Stimulated activated CD8-positive, alpha-beta memory T cell treated with anti-CD3 and anti-CD28 coated beads, Interleukin-4, amount 100 ng/mL, for 1 hour (primary cell): ENCODE measurements at places on chromosomes 4 and X.

DNA sequence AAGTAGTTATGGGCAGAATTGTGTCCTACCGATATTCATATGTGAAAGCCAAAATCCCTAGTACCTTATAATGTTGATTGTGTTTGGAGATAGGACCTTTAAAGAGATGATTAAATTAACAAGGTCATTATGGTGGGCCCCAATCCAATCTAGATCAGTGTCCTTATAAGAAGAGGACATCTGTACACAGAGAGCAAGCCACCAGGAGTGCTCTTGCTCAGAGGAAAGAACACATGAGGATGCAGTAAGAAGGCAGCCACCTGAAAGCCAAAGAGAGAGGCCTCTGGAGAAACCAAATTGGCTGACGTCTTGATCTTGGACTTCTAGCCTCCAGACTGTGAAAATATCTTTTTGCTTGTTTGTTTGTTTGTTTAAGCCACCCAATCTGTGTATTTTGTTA lies 1290.8 kb upstream of the PABPC4L start:
- DNase-seq, result no peak

GRCh38 chr4:41385481-41385880 lies 128.8 kb downstream of the UCHL1 start:
- DNase-seq, result no peak

DNA sequence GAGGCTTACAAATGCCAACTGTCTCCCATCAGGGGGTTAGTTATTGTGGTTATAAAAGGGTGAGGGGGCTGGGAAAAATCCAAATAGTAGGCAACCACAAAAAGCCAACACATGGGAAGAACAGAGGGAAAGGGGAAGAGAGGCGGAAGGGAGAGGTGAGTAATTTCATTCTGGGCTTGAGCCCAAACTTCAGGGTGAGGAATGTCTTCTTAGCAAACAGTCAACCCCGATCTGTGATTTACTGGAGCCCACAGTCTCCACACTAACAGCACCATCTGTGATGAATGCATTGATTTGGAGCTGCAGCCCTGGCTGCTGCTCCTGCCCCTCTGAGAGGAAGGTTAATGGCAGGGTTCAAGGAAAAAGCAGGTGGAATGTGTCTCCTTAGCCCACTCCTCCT lies 162.2 kb upstream of the GPR101 start:
- DNase-seq, result no peak

DNA sequence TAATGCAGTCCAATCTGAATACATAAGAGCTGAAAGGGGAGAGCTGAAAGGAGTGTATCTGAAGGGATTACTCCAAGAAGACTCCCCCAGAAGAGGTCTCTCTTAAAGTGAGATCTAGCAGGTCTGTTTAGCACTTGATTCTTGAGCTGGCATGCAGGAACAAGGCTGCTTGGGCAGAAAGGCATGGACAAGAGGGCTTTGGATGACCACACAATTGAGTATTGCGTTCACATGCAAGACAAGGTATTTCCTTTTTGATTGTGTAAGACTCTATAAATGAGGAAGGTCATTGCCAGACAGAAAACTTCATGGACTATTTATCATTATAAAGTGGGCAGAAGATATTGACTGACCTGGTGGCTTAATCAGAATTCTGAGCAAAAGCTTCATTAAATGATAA lies 145.5 kb upstream of the AFF2 start:
- DNase-seq, result no peak

DNA sequence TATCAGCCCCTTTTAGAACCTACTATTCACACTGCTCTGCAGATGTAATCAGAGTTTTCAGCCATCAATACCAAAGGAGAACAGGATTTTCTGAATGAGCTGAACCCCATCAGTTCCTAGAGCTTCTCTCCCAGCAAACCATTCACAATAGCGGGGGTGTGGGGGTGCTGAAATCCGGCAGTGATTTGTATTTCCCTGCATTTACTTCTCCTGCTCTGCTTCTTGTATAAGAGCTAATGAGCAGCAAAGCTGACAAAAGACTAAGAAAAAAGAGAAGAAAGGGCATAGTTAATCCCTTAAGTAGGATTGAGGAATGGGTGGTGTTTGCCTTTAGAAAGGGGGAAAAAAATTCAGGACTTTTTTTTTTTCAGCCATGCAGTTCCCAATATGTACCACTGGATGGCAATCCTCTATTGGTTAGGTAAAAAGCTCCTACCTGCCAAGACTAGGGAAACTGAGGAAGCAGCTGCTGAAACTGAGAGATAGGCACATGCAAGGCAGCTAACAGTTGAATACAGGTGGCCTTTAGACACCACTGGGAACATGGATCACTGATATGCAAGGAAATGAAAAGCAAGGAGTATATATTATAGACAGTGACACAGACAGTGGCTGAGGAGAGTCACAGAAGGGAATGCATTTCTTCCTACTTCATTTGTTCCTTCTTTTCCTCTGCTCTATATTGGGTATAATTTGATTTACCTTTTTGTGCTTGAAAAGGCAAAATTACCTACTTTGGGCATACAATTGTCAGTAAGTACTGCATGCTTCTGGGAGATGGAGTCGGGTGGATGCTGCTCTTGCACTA lies 217.9 kb downstream of the HS6ST2 start:
- no peak for DNase-seq

DNA sequence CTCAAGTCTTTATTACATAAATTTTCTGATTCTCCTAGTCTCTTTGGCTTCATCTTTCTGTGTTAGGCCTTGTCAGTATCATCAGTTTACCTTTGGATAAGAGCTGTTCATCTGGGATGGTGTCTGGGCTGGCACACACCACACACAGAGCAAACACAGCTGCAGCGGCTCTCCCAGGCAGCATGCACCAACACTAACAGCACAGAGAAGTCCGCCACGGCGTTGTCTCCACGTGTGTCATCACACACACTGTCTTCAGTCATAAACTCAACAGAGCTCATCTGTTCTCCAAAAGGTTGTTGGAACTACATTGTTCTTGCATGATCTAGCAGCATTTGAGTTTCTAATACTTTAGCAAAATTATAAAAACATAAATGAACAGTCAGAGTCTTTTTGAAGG lies 851.9 kb upstream of the FRG1 start:
- DNase-seq, result no peak

GRCh38 chr4:181525634-181526033 lies 717.6 kb upstream of the TENM3 start:
- no peak for DNase-seq

GRCh38 chrX:54358424-54359211 lies 772 bp upstream of the WNK3 start:
- DNase-seq, result no peak

DNA sequence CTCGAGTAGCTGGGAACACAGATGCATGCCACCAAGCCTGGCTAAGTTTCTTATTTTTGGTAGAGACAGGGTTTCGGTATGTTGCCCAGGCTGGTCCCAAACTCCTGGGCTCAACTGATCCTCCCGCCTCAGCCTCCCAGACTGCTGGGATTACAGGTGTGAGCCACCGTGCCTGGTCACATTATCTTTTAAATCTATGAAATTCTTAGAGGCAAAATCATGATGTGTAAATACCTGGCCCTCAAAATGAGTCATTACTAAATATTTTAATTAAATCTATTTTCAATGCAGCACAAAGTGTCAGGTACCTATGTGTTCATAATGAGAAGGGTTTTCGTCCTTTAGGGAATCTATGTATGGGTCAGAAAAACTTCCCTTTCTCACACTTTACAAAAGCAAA lies 222.5 kb upstream of the GPC4 start:
- DNase-seq, result no peak

DNA sequence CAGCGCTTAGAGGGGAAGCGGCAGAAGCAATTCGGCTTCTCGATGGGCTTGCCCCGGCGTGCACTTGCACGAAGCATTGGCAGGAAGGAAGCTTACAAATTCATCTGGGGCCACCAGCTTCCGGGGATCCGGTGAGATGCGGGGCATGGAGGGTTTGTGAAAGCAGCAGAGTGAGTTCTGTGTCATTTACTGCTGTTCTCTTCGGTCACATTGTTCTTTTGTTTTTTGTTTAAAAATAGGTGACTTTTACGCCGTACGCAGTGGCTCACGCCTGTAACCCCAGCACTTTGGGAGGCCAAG lies 47.0 kb downstream of the ASMT start:
- DNase-seq, result no peak

DNA sequence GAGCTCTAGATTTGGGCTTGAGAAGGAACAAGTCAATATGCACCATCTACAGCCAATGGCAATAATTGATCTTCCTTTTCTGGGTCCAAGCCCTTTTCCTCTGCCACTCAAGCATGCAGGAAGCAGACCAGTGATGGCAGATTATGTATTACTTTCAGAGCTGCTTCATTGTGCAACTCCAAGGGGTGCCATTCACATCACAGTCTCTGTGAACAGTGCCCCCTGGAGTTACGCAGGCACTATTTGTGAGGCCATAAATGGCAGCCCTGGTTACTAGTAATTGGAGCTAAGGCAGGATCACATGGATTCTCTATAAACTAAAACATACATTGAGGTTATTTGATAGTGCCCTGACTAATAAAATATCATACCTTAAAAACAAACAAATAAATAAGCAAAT lies 313.4 kb upstream of the SLC7A11 start:
- no peak for DNase-seq

DNA sequence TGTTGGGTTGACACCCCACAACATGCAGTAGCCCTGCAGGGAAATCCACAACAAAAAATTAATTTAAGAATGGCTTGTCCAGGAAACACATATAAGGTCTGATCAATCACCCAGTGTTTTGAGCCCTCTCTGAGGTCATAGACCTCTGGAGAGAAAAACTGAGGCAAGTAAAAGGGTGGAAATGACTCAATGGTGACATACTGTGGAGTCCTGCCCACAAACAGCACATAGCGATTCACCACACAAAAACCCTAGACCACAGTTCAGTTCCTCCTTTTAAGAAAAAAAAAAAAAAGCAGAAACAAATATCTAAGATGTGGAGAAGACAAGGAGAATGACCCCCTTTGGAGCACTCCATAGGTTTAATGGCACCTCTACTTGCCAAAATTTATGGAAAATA lies 2691.0 kb downstream of the PCDH7 start:
- DNase-seq, result no peak

DNA sequence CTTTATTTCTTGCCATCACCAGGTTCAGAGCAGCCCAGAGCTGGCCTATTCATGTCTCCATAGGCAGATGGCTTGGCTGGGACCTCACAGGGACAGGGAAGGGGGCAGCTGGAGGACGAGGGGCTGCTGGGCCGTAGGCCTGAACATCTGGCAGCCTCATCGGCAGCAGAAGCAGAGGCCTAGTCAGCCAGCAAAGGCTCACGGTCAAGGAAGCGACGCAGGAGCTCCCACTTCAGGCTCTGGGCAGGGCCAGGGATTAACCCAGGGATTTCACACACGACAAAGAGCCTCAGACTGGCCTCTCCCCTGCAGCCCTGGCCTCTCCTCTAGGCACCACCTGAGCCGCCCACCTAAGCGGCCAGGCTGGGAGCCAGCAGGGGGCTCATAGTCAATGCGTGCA lies 46.0 kb upstream of the MAN2B2 start:
- no peak for DNase-seq

GRCh38 chr4:36282503-36283030 lies 1.2 kb downstream of the DTHD1 start:
- no peak for DNase-seq

DNA sequence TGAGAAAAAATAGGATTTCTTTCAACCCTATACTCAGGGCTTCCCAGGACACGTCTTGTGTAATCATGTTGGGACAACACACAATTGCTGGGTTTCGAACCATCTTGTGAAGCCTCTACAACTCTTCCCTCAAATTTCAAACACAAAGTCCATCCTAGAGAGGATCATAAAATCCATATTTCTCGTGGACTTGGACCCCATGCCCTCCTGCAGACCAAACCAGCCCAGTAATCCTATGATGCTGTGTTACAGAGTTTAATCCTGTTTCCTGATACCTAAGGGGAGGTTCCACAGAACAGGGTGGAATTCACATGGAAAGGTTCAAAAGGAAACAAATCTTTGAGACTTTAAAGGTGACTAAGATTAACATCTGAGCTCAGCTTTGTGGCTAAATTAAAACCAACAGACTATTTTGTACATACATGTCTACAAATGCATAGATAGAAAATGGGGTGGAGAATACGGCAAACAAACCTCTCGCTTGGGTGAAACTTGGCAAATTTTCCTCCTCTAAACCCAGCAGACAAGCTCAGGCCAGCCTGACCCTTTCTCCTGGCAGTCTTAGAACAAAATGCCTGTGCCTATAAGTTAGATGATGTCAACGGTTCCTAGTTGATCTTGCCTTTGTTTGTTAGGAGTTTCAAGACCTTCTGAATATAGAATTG lies 38.1 kb downstream of the EGFL6 start:
- no peak for DNase-seq

- DNase-seq, result no peak
Observed at GRCh38 chr4:41991916-41992767, 1.8 kb downstream of the SLC30A9 start.

DNA sequence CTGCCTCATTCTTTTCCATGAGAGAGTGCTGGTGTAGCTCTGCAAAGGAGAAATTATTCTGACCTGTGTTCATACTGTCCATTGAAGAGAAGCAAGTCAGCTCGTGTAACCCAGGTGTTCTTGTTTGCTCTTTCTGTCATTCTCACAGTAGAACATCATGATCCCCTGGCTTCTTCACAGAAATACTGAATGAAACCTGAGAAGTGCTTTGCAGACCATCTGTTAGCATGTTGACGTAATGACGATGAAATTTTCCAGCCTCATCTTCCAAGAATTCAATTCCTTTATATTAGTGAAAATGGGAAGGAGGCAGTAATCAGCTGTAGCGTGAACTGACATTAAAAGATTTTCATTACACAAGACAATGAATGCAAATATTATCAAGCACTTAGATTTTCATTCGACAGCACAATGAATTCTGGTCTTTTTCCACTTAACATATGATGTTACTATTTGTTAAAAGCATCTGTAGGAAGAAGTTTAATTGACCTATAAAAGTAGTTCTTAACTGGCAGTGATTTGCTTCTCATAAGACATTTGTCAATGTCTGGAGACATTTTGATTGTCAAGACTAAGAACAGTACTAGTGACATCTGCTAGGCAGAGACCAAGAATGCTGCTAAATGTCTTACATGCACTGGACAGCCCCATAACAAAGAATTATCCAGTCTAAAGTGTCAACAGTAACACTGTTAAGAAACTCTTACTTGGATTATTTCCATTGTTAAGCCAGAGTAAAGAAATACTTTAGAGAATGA lies 246.3 kb downstream of the BANK1 start:
- no peak for DNase-seq

DNA sequence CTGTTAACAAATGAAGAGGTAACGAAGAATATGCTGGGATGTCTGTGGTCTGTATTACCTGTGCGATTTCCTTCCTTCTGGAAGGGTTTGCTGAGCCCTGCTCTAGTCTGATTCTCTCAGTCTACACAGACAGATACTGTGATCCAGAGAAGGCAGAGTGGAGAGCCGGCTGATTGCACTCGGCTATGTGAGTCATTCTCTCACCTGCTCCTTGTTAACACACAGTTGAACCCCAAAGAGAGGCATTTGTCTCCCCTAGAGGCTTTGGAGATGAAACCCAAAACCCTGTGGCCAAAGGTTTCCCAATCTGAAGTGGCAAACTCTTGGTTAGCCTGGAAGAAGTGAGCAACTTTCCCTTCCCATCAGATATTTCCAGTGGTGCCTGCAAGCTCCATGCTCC lies 78.1 kb upstream of the GPC4 start:
- no peak for DNase-seq

- no peak for DNase-seq
Observed at GRCh38 chr4:148090503-148091476, 351.4 kb downstream of the NR3C2 start.

GRCh38 chrX:109831326-109831985 lies 98.4 kb upstream of the ACSL4 start:
- no peak for DNase-seq
